ENCODE measurements at places on chromosomes 5 and 9.

- DNase-seq: no peak
Observed at GRCh38 chr5:158928404-158928803, 171.3 kb downstream of the EBF1 start.

GRCh38 chr9:88280816-88281382 is 107.3 kb upstream of the SPIN1 start:
- no peak for DNase-seq

DNA sequence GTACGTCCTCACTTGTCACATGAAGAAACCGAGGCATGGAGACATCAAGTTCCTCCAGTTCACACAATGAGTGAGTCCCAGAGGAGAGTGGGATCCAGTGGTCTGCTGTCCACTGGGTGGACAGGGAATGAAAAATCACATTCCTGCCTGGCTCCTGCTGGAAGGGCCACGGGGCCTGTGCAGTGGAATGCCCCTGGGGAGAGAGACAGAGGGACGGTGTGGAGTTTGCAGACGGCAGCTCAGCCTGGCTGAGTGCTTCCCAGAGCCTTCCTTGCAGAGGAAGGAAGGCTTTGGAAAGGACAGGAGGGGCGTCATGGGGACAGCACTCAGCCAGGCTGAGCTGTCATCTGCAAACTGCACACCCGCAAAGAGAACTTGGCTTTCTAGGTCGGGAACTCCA is 74.7 kb downstream of the COL27A1 start:
- no peak for DNase-seq

DNA sequence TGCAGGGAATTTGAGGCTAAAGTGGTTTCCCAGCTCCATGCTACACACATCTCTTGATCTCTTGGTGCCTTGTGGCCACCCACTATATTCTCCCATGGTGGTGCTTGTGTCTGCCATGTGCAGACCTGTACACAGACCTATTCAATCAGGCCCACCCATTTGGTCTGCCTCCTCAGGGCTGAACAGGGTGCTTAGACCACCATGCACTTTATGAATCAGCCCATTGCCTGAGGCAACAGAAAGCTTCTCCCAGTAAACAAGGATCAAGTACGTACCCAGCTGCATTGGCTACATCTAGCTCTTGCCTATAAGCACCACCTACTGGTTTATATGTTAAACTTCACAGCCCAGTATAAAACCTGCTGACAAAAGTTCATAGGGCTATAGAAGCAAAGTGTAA is 664.3 kb upstream of the EDIL3 start:
- peak; percentile 26 for DNase-seq

- DNase-seq: no peak
Observed at GRCh38 chr5:62574599-62574998, 4.0 kb upstream of the LRRC70 start.

GRCh38 chr5:179974246-179974945 is 66.7 kb upstream of the TBC1D9B start:
- DNase-seq: no peak

DNA sequence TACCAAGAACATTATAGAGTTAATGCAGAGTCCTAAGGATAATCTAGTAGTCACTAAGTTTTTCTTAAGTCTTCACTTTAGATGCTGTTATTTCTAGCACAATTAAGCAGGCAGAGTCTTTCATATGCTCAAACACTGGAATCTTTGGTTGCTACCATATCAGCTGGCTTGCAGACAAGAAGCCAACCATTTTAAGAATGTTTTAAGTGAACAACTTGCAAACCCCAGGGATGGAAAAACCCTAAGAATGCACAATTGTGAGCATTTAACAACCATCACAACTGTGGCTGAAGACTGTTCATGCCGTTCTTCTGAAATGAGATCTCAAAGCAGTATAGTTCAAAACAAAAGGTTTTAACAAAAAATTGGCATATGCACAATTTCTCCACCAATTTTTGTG is 55.1 kb downstream of the CSNK1A1 start:
- DNase-seq: no peak

- DNase-seq: no peak
Observed at GRCh38 chr5:154761046-154761736, 6.0 kb downstream of the LARP1 start.

DNA sequence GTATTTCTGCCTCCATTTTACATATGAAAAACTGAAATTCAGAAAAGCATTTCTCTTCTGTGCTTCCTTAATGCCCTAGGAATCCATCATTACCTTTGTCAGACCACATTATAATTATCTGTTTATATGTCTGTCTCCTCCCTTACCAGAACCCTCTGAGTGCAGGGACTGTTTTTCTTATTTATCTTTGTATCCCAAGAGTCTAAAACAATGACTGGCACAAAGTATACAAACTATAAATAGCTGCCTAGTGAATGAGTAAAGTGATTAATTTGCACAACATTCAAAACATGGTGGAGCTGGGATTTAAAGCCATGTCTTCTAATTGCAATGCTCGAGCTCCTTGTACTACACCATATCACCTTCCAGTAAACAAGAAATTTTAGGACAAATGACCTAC is 49.3 kb upstream of the HK3 start:
- no peak for DNase-seq

- DNase-seq: peak; percentile 22
Observed at GRCh38 chr5:71719063-71719964, at the start of gene CARTPT. Gene CARTPT, plus strand, starts transcription at chr5:71719275. Its CDS starts 19 bp downstream, at chr5:71719294.

GRCh38 chr9:121345070-121345469 is 25.0 kb downstream of the STOM start:
- no peak for DNase-seq

DNA sequence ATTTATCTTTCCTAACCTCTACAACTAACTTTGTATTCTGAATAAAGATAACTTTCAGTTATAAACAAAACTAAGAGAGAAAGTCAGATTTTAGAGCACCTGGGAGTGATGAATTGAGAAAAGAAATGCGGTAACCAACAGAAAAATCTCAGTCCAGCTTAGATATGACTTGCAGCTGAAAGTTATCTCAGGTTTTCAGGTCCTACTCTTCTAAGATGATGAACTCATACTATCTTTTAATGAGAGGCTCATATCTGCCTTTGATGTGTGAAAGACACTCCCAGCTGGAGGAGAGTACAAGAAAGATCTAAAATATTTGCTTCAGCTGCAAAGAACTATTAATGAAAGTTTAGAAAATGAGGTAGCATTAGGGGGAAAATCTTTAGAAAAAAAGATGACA is 190.5 kb downstream of the DENND1A start:
- no peak for DNase-seq

DNA sequence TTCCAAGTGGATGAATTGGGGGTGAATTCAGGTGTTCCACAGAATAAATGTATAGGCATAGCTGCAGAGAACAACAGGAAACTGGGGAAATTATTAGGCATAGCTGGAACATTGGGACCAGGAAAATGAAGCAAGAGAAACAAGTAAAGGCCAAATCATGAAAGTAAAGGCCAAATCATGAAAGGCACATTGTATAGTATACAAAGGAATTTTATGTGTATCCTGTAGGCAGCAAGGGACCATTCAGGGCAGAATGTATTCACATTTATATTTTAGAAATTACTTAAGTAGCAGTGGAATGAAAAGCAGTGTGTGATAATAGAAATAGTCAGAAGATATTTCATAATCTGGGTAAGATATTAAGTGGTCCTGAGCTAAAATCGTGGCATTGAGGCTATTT is 127.3 kb upstream of the GRHPR start:
- DNase-seq: no peak

DNA sequence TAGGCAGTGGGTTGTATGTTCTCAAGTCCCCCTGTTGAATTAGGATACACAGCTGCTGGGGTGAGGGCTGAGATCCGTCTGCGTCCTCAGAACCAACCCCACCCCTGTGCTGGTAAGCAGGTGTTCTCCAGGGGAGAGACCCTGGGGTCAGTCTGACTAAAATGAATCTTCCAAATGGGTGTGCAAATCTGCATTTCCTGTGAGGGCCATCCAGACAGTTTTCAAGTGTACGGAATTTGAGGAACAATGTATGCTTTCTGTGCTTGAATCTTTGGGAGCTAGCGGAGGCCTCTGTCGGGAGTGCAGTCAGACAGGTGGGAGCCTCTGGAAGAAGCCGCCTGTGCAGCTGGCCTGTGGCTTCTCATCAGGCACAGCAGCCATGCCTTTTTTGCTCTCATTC is 122.9 kb downstream of the MACROH2A1 start:
- no peak for DNase-seq

DNA sequence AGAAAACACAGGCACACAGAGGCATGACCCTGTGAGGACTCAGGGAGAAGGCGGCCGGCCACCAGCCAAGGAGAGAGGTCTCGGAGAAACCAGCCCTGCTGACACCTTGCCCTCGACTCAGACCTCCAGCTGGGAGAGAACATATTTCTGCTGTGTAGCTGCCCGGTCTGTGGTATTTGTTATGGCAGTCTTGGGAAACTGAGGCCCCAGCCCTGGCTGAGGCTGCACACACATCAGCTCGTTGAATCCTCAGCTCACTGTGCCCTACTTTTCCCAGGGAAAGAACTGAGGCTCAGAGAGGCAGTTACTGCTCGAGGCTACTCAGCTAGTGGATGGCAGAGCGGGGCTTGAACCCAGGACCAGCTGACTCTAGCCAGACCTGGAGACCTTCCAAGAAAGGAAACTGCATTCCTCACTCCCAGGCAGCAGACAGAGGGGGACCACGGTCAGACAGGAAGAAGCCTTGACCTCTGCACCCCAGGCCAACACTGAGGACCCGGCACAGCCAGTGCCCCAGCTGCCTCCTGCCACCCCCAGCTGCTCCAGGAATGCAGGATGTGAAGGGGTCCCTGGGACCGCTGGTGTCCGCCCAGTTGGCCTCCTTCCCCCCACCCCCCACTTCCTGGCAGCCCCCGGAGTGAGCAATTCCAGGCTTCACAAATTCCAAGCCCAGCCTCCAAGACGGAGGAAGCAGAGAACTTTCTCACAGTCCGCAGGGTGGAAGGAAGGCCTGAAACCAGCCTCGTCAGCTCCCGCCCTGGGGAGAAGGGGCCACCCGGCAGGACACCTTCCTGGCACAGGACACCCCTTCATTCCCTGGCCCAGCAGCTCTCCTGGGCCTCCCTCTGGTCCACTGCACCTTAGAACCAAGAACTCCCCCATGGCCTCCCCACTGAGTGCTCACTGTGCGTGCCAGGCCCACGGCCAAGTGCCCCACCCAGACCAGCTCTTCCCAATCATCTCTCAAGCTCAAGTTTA is 69.9 kb downstream of the LRSAM1 start:
- peak; percentile 78 for DNase-seq

DNA sequence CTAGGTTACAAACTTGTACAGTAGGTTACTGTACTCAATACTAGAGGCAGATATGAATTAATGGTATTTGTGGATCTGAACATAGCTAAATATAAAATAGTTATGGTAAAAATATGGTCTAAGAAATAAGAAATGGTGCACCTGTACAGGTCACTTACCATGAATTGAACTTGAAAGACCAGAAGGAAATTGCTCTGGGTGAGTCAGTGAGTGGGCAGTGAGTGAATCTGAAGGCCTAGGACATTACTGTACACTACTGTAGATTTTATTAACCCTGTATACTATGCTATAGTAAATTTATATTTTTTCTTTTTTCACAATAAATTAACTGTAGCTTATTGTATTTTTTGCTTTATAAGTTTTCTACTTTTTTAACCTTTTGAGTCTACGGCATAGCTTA is 1020.4 kb downstream of the CDH18 start:
- no peak for DNase-seq

DNA sequence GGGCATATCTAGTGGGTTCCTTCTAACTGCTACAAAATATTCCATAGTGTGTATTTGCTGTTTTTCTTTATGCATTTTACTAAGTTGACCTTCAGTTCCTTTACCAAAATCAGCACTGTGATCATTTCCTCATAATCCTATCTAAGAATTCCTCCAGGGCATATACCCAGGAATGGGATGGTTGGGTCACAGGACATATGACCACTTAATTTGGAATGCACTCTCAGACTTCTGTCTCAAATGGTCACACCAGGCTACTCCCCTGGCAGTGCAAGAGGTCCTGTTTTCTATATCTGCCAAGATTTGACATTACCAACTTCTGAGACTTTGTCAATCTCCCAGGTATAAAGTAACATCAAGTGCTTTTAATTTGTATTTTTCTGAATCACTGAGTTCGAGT is 63.9 kb downstream of the ADAMTS12 start:
- no peak for DNase-seq

GRCh38 chr9:8633784-8634183 is 834.2 kb upstream of the DMAC1 start:
- DNase-seq: peak; percentile 38

GRCh38 chr5:126027149-126027548 is 396.1 kb upstream of the GRAMD2B start:
- no peak for DNase-seq

DNA sequence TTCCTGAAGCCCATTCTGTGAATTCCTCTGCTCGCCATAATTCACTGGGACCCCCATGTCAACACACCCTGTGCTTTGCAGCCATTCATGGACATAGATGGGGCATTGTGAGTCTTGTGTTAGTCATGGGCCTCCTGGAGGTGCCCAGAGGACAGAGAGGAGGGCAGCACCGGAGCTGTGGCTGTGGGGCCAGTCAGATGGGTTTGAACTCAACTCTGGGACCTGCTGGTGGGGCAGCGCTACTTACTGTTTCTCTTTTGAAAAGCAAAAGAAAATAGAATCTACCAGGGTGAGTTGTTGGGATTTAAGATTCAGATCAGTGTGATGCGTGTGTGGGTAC is 11.3 kb upstream of the EXOC3 start:
- no peak for DNase-seq

DNA sequence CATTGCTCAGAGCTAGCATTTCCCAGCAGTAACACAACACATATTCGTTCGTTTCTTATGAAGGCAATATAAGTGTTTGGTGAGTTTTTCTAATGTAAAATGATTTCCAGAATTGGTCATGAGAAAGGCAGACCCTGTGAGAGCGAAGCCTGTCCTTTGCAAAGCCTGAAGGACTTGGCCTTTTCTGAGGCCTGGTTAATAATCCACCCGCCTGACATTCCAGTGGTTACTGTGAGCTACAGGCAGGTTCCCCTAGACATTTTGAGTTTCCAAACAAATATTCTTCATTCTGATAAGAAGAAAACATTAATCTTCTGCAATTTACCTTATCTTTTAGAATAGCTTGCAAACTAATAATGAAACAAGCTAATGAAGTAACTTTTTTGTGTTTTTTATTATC is 38.0 kb downstream of the ADAMTS16 start:
- peak; percentile 22 for DNase-seq

DNA sequence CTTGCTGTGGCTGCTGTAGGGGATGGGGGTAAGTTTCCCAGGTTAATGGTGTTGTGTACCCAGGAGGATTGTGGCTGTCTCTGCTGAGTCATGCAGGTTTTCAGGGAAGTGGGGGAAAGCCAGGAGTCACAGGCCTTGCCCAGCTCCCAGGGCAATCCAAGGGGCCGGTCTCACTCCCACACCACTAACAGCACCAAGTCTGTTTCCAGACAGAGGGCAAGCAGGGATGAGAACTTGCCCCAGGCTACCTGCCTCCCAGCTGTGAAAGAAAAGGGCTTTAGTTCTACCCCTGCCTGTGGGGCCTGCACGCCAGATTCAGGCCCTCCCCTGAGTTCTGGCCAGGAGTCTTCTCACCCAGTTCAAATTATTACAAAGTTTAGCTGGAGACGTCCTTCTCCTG is 579.8 kb upstream of the ST8SIA4 start:
- no peak for DNase-seq

- no peak for DNase-seq
Observed at GRCh38 chr9:26684029-26684428, 208.6 kb downstream of the CAAP1 start.
